Cerebellum (tissue), 4 donors: ENCODE measurements at places on chromosomes 7 and 10. TPM values are rescaled to one million over a fixed set of nuclear protein-coding genes. Genes with fewer than 3 reads are reported as not detected.

The EIF5AL1 gene
- total RNA-seq: 0.09 TPM

The MYPN gene
- not detected for total RNA-seq

The OR2A1 gene
- not detected for total RNA-seq

GRCh38 chr7:114478384-114478783 lies 63.8 kb downstream of the FOXP2 start:
- DNase-seq: no peak

The LDB3 gene
- total RNA-seq: 0.27 TPM

DNA sequence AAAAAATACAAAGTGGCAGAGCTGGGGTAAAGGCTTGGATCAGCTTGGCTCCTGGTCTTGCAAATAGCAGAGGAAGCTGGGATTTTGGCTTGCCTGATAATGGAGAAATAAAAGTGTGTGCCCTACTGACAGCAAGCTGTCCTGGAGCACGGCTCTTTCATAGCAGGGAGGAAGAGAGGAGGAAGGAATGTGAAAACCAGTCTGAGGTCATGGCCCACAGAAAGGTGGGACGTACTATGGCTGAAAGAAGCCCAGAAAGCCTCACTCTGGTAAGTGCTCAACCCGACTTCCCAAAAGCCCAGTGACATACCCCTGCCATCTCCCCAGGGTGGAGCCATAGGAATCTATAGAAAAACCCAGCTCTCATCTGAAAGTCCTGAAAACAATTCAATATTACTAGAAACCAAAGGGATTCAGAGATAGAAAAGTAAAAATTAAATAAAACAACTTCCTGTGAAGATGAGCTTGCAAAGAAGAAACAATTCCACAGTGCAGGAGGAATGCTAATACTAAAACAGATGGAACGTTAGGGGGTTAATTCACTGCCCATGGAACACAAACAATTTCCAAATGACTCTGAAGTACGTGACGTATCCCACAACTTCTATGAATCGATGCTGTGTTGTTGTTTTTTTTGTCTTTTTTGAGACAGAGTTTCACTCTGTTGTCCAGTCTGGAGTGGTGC lies 246.7 kb upstream of the PTN start:
- no peak for DNase-seq

GRCh38 chr10:59181668-59182067 lies 5.2 kb downstream of the PHYHIPL start:
- DNase-seq: peak; percentile 33

DNA sequence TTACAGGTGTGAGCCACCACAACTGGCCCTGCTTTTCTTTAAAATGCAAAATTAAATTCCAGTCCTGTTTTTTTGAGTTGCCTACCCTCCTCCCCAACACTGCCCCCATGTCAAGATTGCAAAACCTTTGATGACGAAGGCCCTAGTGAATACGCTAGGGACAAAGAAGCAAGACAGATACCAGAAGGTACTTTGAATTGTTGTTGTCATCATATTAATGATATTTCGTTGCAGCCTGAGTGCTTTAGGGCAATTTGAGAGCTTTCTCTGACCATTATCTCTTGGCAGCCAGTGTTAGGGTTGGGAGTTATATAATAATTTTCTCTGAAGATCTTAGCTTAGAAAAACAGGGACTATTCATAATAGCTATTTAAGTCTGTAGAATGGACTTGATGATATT lies 7.1 kb downstream of the CCSER2 start:
- DNase-seq: no peak

- DNase-seq: no peak
Observed at GRCh38 chr7:378551-379455, 88.8 kb downstream of the FOXL3 start.

The HTR5A gene
- total RNA-seq: 2.1 TPM

GRCh38 chr7:98555403-98555802 lies 61.7 kb upstream of the NPTX2 start:
- no peak for DNase-seq
